ENCODE measurements at places on chromosomes 16 and 17.

- no peak for DNase-seq
Measured at GRCh38 chr16:77584205-77584859, 138.0 kb upstream of the NUDT7 start.

DNA sequence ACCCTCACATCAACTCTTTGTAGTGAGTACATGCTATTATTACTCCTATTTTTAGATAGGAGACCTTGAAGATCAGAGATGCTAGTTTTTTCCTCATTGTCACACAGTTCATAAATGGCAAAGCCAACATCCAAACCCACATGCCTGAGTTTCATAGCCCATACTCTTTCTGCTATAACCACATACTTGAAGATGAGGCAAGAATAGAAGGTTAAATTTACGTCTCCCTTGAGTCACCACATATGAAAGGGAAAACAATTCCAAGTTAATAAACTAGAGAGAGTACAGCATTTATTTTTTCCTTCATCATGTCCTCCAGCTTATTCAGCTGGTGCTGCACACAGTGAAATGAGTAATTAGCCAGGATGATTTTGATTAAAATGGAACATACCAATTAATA is 23.7 kb downstream of the NUDT7 start:
- DNase-seq, result no peak

DNA sequence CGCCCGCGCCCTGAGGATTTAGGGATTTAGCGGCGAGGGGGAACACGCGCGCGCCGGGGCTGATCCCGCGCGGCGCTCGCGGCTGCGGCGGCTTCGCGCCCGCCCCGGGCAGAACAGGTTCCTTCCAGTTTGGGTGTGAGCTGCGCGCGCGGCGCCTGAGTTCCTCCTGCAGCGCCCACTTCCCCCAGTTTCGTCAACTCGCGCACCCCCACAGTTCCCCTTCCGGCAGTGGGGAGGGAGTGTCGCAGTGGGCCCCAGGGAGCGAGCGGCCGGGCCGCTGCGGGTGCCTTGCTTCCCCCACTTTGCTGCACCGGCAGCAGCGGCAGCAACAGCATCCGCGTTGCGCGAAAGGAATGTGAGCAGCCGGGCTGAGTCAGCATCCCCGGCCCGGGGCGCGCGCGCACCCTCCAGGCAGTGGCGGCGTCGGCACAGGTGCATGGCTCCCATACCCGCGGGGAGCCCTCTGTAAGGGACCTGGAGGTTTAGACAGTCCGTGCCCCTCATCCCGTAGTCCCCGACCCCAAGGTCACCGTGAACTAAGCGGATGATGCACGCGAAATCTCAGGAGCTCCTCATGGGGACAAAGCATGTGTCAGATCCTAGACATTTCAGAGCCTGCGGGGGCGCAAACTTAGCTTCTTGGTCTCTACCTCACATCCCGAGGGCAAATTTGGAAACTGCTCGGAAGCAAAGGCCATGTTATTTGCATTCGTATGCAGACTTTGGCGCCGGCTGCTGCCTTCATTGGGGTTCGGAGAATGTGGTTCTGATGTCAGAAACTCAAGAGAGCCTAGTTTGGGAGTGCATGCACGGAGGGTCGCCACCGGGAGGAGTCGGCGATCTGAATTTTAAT is 767 bp downstream of the ARSG start:
- peak; percentile 81 for DNase-seq

DNA sequence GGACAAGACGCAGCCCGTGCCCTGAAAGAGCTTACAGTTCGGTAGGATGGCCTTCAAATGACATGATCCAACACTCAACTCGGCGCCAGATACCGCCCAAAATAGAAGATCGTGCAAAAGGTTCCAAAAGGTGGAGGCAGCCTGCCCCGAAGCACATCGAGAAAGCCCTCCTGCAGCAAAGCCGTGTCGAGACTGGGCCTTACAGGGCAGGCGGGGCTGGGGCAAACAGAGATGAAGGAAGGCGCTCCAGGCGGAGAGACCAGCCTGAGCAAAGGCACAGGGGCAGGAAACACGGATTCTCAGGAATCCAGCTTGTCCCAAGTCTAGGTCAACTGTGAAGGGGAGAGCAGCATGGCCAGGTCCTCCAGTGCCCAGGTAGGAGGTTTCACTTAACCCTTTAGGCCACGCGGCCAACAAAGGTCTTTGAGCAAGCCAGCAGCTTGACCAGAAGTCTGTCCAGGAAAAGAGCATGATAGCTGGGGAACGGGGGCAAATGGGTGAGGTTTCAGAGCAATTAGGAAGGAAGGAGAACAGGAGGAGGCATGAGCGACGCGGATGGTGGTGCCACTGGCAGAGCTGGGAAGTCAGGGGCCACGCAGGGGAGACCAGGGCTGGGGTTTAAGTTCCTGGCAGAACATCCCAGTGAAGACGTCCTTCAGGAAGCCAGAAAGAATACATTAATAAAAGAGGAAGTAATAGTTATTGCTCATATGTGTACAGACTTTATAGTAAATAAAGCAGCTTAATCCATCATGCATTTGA is 21.2 kb upstream of the EIF1 start:
- no peak for DNase-seq

DNA sequence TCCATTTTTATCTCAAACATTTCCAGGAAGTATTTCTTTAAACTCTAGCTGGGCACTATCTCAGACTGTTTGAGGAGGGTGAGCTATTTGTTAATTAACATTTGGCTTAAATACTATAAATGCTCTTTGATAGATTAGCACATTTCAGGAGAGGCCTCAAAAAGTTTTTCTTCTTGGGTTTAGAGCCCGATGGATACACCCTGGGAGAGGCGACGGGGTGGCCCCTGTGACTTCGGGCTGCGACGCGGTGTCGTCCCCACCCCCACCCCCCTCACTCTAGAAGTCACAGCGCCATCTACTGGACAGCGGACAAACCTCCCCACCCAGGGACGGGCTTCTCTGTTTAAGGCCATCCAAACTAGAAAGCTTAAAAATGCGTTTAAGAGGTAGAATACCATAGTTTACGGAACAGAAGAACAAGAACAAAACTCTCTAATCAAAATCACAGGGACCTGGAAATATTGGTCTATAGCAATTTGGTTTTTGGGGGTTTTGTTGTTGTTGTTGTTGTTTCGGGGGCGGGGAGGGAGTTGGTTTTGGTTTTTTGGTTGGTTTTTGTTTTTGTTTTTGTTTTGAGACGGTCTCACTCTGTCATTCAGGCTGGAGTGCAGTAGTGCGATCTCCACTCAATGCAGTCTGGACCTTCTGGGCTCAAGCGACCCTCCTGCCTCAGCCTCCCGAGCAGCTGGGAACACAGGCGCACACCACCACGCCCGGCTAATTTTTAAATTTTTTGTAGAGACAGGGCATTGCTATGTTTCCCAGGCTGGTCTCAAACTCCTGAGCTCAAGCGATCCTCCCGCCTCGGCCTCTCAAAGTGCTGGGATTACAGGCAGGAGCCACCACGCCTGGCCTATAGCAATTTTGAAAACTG is 254.4 kb downstream of the C16orf95 start:
- no peak for DNase-seq

DNA sequence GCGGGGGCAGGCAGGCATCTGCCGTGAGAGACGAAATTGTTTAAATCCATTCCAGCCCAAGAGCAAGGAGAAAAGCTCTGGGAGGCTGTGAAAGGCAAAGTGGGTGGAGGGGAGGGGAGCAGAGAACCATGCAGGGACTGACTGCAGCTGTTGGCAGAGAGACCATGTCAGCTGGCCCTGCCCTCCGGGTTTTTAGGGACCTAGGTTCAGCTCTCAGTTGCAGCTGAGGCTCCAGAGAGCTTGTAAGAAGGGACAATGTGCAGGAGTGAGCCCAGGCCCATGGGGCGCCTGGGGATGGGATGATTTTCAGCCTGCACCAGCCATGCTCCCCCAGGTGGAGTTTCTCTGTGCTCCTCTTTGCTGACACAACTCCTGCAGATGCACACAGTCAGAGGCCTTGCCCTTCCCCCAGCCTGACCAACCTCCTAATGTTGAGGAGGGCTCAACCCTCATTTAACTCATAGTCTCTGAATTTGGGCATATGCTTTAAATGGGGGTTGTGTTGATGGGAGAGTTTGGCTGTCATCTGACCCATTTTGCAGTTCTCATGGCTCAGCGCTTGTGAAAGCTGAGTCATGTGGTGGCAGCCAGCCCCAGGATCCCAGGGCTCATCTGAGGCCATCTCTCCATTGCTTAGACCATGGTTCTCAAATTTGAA is 70.9 kb downstream of the PLXDC1 start:
- DNase-seq, result no peak
